ENCODE measurements at places on chromosomes 4 and X.

DNA sequence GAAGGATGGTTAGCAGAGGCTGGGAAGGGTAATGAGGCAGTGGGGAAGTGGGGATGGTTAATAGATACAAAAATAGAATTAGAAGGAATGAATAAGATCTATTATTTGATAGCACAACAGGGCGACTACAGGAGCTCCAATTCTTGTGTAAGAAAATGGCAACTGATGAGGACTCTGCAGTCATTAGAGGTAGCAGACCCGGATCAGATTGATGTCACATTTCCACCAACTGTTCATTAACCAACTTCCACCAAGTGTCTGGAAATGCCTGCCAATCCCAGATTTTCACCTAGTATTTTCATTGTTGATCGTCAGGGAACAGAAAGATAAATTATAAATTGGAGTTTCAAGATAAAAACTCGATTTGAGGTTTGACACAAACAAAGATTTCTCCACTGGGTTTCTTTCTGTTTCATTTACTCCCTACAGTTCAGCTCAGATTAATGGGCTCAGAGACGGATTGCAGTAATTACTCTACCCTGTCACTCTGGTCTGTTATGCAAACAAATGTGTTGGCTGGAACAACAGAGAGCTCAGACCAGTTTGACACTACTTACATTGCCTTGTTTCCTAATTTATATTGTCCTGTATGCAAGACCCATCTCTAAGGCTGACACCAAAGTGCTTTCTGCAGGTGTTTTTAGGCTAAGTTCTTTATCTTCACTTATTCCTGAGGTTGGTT is 909.2 kb upstream of the PRKX start:
- DNase-seq: no peak

DNA sequence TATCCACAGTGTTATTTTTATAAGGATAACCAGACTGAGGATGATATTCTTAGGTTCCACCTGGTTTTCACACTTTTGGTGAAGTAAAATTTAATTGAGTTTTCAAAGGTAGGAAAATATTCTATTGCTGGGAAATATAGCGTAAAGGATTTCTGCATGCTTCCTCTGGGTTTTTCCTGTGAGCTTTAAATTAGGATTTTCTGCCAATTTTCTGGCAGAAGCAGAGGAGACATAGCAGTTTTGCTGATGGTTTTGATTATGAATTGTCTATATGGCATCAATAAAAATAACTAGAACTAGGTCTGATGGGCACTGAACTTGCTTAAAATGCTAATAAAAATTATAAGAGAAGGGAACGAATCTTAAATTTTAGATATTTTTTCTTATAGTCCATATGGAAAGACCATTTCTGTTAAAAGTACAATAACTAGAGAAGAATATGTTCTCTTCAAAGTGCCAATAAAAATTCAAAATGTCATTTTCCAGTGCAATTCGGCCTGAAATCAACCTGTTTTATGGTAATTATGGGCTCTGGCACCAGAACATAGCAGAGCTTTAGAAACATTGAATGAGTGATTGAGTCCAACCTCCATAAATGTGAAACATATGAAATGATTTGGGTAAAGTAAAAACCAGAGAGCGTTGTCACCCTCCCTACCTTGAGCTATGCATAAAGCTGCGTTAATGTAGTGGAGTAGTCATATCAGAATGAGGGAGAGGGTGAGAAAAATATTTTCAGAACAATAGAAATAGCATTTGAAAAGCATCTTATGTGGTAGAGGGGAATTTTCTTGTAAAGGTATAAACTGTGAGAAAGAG is 279.7 kb downstream of the SPRY1 start:
- DNase-seq: no peak

DNA sequence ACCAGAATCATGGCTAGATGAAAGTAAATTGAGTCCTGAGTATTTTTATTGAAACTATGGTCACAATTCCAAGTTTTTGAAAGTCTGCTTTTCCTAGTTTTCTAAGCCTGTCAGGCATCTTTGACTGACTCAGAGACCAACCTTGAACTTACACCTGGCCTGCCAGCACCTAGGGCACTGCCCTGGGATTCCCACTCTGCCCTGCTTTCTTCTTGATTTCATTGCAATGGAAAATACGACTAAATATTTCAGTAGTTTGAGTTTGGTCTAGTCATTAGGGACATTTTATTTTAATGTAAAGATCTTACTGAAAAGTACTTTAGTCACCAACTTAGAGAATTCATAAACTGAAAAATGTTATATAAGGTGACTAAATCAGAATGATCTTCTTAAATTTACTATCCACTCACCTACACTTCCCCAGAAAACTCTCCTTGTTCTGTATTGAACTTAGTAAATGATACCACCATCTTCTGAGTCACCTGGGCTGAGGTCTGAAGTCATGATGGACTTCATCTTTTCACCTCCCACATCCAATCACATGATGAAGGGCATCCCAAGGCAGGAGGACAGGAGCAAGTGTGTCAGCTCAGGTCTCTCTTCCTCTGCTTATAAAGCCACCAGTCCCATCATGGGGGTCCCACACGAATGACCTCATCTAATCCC is 11.6 kb upstream of the PYURF start:
- DNase-seq: no peak

DNA sequence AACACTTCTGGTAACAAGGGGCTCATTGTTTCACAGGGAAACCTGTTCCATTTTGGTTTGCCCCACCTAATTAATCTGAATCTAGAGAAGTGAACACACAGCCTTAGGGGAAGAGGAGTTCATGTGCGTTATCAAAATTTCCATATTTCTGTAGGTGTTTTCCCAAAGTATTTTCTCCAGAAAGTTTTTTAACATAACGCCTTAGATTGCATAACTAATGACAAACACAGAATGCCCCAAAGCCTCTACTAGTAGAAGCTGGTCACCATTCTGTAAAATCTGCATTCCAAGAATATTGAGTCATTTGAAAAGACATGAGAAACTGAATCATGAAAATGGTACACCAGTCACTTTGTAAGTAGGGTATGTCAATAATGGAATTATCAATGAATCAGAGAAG is 41.1 kb downstream of the IL13RA2 start:
- no peak for DNase-seq

GRCh38 chr4:114466299-114466698 is 132.3 kb upstream of the UGT8 start:
- no peak for DNase-seq

DNA sequence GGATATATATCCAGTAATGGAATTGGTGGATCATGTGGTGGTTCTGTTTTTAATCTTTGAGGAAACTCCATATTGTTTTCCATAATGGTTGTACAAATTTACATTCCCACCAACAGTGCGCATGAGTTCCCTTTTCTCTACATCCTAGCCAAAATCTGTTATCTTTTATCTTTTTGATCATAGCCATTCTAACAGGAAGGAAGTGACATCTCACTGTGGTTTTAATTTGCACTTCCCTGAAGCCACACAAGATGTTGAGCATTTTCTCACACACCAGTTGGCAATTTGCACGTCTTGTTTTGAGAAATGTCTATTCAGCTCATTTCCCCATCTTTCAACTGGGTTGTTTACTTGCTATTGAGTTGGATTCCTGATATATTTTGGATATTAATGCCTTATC is 194.9 kb downstream of the CBLL2 start:
- DNase-seq: peak; percentile 65

- DNase-seq: no peak
These were observed 8.0 kb downstream of the SFRP2 start for GRCh38 chr4:153780876-153781275.

GRCh38 chr4:158172261-158173258 is at the start of gene GASK1B:
Gene GASK1B (minus strand): TSS chr4:158173025. CDS start chr4:158171375, 1,650 bp downstream.
- peak; percentile 76 for DNase-seq

- DNase-seq: peak; percentile 68
These were observed 42.1 kb downstream of the TRIM61 start for GRCh38 chr4:164935363-164935762.

GRCh38 chr4:101807351-101807750 is 16.8 kb downstream of the BANK1 start:
- DNase-seq: no peak

DNA sequence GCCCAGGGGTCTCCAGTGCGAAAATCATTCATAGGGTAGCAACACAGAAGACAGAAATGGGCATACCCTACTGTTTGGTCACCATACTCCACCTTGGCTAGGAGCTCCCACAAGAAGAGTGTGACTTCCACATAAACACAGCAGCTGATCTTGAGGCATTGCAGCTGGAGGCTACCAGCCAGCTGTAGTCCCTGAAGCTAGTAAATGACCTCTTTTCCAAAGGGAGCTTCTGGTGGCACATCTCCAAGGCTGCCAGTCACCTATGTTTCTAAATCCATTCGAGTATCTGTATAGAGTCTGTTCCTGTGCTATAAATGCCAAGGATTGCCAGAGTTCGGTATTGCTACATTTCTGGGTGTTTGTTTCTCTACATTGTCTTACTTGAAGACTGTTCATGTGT is 21.3 kb upstream of the PNPLA4 start:
- DNase-seq: no peak

DNA sequence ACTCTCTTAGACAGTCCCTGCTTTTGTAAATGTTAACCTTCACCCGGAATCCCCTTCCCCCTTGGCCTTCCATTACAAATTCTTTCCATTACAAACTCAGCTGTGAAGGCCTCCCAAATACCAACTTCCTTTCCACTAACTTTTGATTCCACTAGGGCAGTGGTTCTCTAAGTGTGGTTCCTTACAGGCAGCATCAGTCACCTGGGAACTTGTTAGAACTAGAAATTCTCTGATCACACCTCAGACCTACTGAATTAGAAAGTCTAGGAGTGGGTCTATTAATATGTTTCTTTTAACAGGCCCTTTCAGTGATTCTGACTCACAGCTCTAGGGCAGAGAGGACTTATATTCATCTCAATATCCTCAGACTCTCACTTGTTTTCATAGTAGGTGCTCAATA is 19.0 kb upstream of the MRPL1 start:
- no peak for DNase-seq

GRCh38 chr4:158996669-158997074 is 106.2 kb upstream of the RAPGEF2 start:
- DNase-seq: peak; percentile 91

DNA sequence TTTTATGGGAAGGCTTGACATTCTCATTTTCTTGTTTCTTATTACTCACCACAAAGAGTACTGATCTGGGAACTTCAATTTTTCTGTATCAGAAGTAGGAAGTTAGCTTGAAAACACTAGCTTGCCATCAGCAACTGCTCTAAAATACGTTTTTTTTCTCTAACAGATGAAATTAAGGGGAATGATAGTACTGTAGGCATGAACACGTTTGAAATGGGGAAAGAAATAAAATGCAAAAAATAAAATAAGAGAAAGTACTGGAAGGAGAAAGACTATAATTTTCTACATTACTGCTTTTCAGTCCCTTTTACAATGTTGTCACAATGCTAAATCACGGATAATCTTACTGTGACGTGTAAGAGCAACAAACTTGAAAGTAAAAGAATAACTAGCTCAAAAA is 1.5 kb downstream of the RADX start:
- no peak for DNase-seq

DNA sequence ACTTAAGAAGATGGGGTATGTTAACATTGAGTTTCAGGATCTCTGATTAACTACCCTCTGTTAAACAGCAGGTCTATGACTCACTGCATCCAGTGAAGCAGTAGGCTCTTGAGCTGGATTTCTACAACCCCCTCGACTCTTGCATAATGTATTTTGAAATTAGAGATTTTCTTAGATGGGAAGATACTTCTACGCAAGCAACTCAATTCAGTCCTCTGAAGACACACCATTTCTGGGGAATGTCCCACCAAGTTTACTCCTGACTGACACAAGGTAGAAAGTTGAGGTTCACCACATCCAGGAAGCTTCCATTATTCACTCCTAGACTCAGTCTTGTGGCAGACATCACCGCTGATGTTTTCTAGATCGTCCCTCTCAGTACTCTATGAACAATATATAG is 12.9 kb downstream of the PALLD start:
- peak; percentile 41 for DNase-seq

DNA sequence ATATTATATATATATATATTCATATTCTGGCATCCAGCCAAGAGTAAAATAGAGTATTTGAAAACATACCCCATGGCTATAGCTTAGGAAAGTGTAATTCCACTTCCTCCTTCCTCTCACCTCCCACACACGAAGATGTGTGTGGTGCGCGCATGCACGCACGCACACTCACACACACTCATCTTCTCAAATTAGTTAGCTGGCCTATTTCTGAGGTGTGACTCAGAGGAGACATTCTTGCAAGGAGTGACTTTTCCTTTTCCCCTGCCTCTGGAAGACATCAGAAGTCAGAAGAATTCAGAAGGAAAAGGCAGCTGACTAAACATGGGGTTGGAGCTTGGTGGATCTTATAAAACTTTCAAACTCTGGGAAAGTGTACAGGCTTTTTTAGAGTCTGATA is 8.8 kb downstream of the ENPEP start:
- peak; percentile 51 for DNase-seq

- no peak for DNase-seq
These were observed 9.5 kb upstream of the SMS start for GRCh38 chrX:21930986-21931385.

- no peak for DNase-seq
These were observed 266.8 kb upstream of the LDB2 start for GRCh38 chr4:17165286-17165685.

- peak; percentile 80 for DNase-seq
These were observed at the start of gene TMEM164 for GRCh38 chrX:110002300-110003166. Gene TMEM164 (plus strand): TSS chrX:110003114. CDS start chrX:110003775, 661 bp downstream.

- DNase-seq: no peak
These were observed 27.2 kb downstream of the TACR3 start for GRCh38 chr4:103692615-103693014.

GRCh38 chr4:56804551-56804950 is 16.9 kb downstream of the SPINK2 start:
- no peak for DNase-seq

Data from A673 (cell line).